Activated CD4-positive, alpha-beta T cell treated with anti-CD3 and anti-CD28 coated beads for 4 hours (primary cell): ENCODE measurements at places on chromosomes 7 and 10.

- DNase-seq, result no peak
Observed at GRCh38 chr10:102900006-102900405, 18.1 kb upstream of the CNNM2 start.

DNA sequence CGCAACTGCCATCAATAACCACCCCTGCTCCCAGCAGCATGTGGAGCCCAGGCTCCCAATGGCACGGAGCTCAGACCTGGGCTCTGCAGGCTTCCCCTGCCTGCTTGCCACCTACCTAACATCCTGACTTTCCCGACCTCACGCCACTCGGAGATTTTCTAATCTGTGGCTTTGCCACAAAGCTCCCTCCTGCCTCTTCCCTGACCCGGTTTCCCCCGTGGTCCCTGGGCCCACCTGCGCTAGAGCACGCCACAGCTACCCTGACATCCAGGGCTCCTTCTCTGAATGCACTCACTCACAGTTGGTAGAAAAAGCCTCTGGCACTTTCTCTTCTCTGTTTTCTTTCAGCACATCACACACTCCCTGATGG, 20.0 kb downstream of the PITRM1 start:
- no peak for DNase-seq

GRCh38 chr10:84156768-84157167, 16.8 kb upstream of the GPR15LG start:
- DNase-seq, result peak; percentile 31

GRCh38 chr7:98280791-98281756, at the start of gene BRI3:
Gene BRI3, plus strand, starts transcription at chr7:98281686. Its CDS starts 110 bp downstream, at chr7:98281796.
- DNase-seq, result peak; percentile 92

DNA sequence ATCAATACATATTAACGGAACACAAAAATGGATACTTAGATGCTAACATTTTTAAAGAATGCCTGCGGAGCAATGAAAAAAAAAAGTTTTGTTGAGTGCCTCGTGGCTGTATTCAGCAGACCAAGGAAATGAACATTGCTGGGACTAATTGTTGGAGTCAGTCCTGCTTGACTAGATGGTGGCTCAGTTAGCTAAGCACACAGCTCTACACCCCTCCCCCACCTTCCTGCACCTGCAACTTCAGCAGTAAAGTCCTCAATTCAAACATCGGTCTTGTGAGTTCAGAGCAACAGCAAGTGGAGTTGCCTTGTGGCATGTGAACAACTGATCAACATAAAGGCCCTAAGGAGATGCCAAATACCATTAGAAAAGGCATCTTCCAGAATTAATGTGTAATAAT, 326.0 kb upstream of the NPSR1 start:
- no peak for DNase-seq

- no peak for DNase-seq
Observed at GRCh38 chr10:11359869-11360268, 251.6 kb downstream of the USP6NL start.

- DNase-seq, result no peak
Observed at GRCh38 chr10:98748298-98748697, 301.6 kb upstream of the HPS1 start.

DNA sequence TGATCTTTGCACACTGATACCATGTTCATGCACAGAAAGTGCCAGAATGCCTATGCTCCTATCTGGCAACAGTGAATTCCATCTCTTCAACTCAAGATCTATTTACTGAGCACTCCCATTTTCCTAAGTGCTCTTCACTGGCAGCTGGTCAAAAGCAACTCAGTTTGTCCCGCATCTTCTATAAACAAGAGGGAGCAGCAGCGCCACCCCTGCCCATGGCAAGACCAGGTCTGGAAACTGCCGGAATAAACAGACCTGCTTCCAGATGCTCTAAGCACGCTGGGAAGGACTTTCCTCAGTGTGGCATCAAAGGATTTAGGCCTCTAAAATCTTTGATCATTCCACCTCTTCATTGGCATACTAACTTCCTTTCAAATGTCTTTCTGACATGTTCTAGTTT, 104.4 kb upstream of the MACROH2A2 start:
- no peak for DNase-seq

- no peak for DNase-seq
Observed at GRCh38 chr10:88271761-88272543, 311.2 kb downstream of the RNLS start.

GRCh38 chr10:52106899-52107298, 207.2 kb upstream of the DKK1 start:
- no peak for DNase-seq

- DNase-seq, result no peak
Observed at GRCh38 chr7:134284952-134285351, 31.8 kb downstream of the SLC35B4 start.
